ENCODE measurements at places on chromosomes 7 and 10.

DNA sequence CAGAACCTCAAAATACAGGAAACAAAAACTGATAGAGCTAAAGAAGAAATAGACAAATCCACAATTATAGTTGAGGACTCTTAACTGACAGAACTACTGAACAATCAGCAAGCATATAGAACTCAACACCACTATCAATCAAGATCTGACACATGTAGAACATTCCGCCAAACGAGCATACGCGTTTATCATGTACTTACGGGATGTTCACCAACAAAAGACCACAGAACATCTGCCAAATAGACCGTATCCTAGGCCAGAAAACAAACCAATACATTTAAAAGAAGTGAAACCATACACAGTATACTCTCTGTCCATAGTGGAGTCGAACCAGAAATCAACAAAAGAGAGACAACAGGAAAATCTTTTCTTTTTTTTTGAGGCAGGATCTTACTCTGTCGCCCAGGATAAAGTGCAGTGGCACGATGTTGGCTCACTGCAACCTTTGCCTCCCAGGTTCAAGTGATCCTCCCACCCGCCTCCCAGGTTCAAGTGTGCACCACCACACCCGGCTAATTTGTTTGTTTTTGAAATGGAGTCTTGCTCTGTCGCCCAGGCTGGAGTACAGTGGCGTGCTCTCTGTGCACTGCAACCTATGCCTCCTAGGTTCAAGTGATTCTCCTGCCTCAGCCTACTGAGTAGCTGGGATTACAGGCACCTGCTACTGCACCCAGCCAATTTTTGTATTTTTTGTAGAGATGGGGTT is 5.1 kb downstream of the GNA12 start:
- DNase-seq, result no peak

- no peak for DNase-seq
Observed at GRCh38 chr7:37211097-37211880, 237.4 kb downstream of the ELMO1 start.

DNA sequence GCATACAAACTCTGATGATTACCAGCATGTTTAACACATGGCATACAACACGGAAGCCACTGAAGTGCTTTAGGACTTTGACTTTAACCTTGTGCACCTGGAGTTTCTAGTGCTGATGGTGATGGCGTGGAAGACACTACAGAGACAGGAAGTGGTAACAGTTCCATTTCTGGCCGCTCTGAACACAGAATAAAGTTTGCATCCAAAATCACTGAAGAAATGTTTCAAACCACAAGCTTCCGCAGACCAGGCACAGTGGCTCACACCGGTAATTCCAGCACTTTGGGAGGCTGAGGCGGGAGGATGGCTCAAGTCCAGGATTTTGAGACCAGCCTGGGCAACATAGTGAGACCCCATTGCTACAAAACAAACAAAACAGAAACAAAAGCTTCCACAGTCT is 40.3 kb upstream of the TNPO3 start:
- no peak for DNase-seq

- DNase-seq, result no peak
Observed at GRCh38 chr7:55105952-55106351, 87.1 kb downstream of the EGFR start.

GRCh38 chr10:110641256-110641655 is 2.9 kb upstream of the RBM20 start:
- DNase-seq, result no peak

DNA sequence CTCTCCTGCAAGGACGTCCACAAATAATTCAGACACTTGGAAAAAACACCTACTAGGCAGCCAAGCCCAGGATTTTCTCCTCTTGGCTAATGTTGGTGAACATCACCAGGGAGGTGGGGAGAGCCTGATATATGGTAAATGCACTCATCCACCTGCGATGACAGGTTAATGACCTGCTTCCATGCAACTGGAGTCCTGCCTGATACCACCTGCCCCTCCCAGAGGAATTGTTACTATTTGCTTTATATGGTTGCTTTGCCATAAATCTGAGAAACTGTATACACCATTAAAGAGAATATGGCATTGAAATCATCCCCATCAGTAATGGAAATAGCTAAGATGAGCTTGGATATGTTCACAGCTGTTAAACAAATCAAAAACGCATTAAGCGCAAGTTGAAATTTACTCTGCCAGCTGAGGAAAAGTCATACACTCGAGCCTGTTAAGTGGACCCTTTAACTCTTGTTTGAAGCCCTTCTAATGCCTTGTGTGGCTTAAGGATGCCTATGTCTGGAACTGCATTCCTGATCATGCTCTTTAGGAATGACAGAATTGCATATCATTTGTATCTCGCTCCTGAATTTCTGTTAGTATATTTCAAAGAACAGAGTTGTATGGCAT is 208.3 kb downstream of the PRPF18 start:
- DNase-seq, result peak; percentile 64

- DNase-seq, result no peak
Observed at GRCh38 chr10:92760609-92761008, 70.9 kb downstream of the HHEX start.

- no peak for DNase-seq
Observed at GRCh38 chr10:124646483-124647352, 97.5 kb downstream of the FAM53B start.

- no peak for DNase-seq
Observed at GRCh38 chr7:150620617-150621371, 11.4 kb downstream of the GIMAP6 start.

GRCh38 chr7:117873310-117874190 is at the start of gene CTTNBP2:
Gene CTTNBP2 (minus strand): TSS chr7:117873441. CDS start chr7:117873415, 26 bp downstream.
- peak; percentile 45 for DNase-seq

DNA sequence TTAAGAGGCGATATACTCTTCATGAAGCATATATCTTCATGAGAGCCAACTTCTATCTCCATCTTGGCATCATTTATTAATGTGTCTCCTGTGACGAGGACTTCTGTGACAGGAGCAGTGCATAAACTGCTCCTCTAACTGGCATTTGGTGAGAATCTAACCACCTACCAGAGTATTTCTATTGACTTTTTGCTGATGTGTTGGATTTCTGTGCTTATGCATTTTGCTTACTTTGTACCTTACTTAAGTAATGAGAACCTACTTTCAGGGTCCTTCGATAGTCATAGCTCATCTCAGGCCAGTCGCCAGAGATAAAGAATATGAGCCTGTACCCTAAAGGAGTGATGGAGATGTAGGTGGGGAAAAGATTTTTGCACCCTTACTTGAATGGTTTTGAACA is 265.7 kb downstream of the SUGCT start:
- DNase-seq, result no peak

DNA sequence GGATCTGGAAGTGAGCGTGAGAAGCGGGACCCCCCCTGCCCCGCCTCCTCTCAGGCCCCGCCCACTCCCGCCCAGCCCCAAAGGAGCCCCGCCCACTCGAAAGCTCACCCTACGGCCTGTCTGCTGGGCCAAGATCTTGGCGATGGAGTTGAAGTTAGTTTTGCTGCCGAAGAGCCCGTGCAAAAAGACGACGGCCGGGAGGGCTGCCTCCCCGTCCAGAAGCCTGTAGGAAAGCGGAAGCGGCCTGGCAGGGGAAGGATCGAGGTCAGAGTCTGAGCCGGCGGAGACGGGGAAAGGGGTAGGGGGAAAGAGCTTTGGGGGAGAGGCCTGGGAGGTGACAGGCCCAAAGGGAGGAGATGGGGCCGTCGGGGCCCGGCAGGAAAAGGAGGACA is 386 bp downstream of the ABHD11 start:
- DNase-seq, result peak; percentile 40

GRCh38 chr10:43176271-43176670 is 38.0 kb downstream of the CSGALNACT2 start:
- DNase-seq, result no peak

GRCh38 chr10:113498997-113499396 is 53.9 kb upstream of the HABP2 start:
- DNase-seq, result no peak

DNA sequence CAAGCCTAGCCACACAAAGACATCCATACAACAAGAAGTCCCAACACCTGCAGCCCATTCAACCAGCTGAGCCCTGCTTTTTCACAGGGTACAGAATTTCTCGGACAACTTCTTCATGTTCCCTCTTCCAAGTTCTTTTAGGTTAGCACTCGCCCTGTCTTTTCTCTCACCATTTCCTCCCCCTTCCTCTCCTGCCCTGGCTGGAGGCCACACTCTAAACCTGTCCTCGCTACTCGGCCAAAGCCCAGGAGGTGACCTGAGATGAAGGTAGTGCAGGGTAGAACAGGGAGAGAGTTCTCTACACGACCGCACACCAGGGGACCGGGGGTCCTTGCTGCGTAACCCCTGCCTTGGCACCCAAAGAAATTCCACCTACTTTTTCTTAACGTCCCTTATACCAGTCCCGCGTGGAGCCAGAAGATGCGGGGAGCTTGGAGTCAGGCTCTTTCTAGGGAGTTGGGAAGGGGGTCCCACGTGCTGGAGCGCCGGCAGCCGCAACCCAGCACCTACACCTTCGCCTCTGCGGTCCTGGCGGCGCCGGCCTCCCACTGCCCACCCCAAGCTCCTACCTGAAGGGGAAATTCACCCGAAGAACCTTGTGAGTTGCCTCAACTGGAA is 16.0 kb upstream of the DLX6 start:
- no peak for DNase-seq

DNA sequence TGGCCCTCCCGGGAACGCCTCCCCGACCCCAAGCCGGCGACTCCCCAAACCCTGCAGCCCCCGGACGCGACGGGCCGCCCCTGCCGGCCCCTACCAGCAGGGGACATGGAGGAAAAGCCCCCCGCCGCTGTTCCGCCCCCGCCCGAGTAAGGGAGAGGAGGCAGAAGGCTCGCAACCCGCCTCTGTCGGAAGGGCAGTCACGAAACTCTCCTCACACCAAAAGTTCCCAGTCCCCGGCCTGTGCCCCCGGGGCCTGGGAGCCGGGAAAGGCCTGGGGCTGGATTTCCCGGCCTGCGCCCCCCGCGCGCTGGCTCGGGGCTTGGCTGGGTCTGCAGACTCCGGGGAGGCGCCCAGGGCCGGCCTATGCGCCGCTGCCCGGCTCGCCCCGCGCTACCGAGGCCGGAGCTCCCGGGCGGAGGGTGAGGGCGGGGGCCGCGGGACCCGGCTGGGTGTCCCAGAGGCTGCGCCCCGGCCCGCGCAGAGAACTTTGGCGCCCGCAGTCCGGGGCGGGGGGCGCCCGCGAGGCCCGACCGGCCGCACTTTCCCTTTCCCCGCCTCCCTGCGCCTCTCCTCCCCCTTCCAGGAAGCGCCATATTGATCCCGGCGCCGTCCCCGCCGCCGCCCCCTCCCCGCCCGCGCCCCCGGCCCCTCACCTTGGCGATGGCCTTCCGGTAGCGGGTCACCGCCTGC is 728 bp downstream of the PARD3 start:
- peak; percentile 32 for DNase-seq

GRCh38 chr7:107069457-107069856 is 25.0 kb downstream of the PRKAR2B start:
- no peak for DNase-seq

GRCh38 chr10:110873951-110874350 is 2.2 kb downstream of the PDCD4 start:
- no peak for DNase-seq

DNA sequence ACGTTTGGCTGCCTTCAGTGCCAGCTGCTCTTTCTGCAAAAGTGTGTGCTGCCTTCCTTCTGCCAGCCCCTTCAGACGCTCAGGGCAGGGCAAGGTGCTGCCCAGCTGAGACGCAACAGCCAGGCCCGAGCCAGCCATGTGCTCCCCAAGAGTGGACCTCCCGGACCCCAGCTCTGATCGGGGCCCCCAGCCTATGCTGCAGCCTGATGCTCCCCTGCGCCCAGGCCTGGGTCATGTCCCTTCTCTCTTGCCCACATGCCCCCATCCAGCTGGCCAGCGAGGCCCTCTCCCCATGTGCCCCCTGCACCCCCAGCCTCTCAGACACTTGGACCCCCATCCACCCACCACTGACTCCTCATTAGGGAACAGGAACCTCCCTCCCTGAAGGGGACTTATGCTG is 17.8 kb downstream of the WDR86 start:
- DNase-seq, result no peak

DNA sequence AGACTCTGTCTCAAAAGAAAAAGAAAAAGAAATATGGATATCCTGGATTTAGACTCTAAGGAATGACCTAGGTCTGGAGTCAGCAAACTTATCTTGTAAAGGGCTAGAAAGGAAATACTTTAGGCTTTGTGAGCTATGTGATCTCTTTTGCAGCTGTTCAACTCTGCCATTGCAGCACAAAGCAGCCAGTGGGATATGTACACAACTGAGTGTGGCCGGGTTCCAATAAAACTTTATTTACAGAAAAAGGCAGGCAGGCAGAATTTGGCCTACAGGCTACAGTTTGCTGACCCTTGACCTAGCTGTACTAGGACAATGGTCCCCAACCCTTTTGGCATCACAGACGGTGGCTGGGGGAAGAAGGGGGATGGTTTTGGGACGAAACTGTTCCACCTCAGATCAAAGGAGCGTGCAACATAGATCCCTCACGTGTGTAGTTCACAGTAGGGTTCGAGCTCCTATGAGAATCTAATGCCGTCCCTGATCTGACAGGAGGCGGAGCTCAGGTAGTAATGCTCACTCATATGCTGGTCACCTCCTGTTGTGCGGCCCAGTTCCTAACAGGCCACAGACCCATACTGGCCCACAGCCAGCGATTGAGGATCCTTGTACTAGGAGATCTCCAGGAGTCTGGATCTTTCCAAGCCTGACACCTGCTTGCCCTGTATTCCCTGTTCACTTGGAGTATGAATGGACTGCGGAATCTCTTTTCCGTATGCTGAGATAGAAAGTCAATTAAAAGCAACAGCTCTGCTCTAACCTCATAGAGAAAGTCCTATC is 63.0 kb downstream of the CUL1 start:
- no peak for DNase-seq

DNA sequence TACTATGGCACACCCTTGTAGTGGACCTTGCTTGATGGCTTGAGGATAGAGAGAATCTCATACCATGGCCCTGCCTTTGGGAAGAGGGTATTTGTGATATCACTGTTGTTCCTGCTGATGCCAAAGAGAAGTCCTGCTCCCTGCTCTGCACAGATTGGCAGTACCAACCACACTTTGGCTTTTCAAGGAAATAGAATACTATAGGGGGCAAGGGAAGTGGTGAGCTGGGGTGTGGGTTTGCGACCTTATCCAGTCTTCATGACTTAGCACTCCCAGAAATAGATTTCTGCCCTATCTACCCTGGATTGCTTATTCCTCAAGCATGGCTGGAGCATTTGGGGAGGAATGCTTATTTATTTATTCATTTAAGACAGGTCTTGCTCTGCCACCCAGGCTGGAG is 6.8 kb upstream of the MAPK8 start:
- DNase-seq, result no peak

- no peak for DNase-seq
Observed at GRCh38 chr7:7157887-7158271, 24.5 kb upstream of the C1GALT1 start.

GRCh38 chr10:109089779-109090178 is 833.5 kb downstream of the XPNPEP1 start:
- DNase-seq, result no peak

DNA sequence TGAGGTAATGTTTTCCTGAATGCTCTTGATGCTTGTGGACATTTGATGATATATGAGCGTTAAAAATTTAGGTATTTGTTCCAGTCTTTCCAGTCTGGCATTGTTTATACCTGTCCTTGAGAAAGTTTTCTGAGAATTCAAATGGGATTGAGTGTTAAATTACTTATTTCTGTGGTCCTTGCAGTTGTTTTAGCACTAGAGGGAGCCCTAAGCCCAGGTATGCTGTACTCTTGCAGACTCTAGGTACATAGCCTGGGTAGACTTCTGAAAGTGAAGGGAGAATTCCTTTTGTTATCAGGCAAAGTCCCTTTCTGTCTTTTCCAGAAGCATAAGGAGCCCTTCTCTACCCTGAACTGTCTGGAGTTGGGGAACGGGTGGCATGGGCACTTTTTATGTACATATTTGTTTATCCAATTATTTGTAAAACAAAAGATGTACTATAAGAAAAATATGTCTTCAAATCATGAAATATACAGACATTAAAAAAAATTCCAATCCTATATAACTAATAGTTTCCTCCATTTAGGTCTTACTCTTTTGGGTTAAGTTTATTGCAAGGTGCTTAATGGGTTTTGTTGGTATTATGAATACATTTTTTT is 262.1 kb downstream of the ATRNL1 start:
- DNase-seq, result peak; percentile 46

All from NCI-H2081 (cell line).